Endothelial cell (in vitro differentiated cells): ENCODE measurements at places on chromosomes 5 and 9.

DNA sequence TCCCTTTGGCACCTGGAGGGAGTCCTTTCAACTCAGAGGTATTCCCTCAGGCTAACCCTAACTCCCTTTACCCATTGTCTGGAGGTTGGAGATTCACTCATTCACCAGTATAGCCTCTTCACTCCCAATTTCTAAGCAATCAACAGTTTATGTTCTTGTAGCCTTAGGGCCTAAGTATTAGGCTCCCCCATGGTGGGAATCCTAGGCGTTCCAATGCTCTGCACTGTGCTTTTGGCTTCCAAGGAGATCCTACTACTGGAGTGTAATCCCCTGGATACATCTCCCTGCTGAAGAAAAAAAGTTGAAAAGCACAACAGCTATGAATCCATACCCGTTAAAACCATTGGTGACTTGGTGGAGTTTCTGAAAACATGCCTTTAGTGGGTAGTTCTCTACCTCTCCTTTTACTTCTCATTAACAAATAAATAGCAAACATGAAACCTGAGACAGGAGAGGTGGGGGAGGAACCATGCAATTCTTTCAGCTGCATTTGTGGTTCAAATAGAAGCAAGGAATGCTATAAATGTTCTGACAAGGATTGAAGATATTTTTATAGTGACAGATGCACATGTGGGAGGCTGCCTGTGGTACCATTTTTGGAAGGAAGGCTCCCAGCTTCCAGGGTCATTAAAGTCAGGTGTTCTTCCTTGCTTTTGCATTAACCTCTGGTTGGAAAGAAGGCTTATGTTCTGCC lies 397.1 kb downstream of the DMAC1 start:
- no peak for DNase-seq

DNA sequence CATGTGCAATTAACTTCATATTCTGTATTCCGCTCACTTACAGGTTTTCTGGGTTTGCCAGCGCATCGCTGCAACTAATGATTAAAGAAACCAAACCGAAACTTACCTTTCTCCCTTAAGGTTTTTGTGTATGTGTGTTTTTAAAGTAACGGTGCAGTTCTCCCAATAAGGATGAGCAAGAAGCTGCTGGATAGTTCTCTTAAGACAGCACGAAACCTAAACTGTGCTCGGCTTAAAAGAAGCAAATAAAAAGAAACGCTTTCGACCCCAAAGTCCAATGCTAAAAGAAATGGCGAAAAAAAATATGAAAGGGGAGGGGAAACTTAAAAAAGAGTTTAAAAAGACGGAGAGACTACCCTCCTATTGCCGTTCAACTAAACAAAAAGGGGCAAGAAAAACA lies 340 bp downstream of the ELAVL2 start:
- no peak for DNase-seq

GRCh38 chr5:113161806-113162205 lies 185.2 kb downstream of the DCP2 start:
- DNase-seq, result no peak

DNA sequence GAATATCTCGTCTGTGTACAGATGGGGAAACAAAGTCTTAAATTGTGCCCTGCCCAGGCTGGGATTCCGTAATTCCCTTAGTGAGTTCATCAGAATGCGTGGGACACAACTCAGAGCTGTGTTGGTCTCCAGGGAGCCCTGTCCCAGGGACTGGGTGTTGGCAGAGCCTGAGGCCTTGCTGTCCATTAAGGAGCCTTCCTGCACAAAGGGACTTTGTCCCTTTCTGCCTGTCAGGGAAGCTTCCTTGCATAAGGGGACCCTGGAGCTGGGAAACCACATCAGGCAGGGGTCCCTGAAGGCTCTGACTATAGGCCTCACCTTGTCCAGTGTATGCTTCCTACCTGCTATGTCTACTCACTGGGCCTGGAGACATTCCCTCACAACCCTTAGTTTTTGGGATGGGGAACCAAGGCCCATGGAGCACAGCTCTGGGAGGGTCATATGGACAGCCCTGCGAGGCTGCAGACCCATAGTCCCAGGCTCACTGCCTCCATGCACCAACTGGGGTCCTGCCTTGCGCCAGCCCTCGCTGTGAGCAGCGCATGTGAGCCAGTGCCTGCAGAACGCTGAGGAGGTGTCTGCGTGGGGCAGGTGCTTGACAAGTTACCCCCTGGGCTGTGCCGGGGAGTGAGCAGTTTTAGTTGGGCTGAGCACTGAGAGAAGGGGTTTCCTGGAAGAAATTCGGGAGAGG lies 1.6 kb downstream of the CARD19 start:
- DNase-seq, result no peak

DNA sequence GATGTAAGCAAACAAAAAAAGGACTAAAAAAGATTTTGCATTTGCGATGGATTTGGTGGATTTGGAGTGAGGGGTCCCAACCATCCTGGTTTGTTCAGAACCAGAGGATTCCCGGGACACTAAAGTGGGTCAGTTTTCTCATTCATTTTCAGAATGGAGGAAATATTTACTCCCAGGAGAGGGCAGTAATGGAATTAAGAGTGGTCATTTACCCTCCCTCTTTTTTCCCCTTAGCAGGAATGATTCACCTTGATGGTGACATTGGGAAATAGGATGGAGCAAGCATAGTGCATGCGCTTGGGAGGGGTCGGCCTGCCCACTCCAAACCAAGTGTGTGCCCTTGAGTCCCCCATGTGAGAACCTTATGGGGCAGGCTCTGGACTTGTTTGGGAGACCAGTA lies 164.2 kb upstream of the PUM3 start:
- DNase-seq, result no peak

DNA sequence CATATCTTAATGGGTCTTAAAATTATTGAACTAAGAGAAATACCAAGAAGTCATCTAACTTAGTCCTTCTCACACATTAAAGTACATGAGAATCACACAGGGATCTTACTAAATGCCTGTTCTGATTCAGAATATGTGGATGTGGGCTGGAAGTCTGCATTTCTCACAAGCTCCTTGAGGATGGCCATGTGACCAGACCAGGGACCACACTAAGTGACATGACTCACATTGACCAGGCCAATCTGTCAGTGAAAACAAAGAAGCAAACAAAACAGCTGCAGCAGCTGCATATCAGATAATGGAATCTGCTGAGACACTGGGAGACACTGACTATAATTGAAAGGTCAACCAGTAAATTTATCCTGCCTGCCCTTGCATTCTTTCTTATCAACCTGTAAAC lies 110.5 kb downstream of the ADAMTS12 start:
- no peak for DNase-seq

DNA sequence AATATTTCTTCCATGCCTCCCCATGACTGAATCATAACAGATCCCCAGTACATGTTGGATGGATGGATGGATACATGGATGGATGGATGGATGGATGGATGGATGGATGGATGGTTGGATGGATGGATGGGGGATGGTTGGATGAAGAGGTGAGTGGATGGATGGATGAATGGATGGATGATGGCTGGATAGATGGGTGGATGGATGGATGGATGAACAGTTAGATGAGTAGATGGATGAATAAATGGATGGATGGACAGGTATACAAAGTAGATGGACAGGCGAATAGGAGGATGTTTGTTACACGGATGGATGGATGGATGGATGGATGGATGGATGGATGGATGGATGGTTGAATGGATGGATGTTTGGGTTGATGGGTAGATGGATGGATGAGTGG lies 120.0 kb upstream of the HAND1 start:
- no peak for DNase-seq

GRCh38 chr5:146540414-146540813 lies 24.4 kb upstream of the GPR151 start:
- DNase-seq, result no peak

DNA sequence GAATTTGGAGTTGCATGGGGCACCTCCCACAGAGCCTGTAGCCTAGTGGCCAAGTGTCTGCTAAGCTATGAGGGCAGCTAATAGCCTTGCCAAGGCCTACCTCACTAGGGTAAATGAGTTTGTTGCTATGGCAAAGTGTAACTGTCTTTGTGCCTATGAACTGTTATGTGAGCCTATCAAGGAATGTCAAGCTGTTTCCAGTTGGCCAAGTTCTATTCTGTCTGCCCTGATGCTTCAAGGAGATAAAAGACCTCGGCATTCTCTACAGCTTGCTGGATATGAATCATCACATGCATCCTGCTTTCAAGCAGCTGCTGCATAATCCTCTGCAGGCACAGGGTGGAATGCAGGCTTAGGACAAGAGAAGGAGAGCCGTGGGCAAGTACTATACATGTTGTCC lies 69.8 kb upstream of the CCDC112 start:
- peak; percentile 12 for DNase-seq

DNA sequence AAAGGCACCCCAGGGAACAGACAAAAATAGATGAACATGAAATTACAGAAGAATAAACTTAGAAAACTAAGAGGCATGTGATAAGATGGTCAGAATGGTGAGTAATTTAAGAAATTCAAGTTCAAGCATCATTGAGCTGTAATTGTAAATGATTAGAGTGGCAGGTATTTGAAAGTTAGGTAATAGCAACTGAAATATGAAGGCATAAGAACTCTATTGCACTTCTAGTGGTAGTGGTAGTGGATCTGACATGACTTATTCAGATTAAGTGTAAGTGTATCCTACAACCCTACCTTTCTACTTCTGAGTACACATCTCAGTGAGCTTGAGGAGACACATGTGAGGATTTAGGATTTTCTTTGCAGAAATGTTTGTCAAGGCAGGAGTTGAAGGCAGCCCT lies 192.9 kb upstream of the RIOK2 start:
- no peak for DNase-seq

- no peak for DNase-seq
These were observed 58.3 kb upstream of the CPEB4 start for GRCh38 chr5:173829826-173830225.

DNA sequence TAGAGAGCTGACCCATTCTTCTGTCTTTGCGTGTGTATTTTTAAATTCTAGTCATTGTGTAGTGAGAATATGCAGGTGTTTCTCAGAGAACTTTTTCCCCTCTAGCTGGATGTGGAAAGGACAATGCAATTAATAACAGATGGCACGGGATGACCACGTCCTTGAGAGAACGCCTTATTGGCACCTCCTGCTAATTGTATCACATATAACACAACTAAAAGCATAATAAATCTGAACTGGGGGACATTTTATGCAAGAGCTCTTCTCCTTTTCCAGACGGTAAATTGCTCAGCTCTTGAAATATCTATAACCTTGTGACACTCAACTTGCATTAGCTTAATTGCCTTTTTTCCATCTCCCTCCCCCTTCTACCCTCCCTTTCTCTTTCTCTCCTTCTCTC lies 62.9 kb upstream of the IZUMO3 start:
- no peak for DNase-seq

DNA sequence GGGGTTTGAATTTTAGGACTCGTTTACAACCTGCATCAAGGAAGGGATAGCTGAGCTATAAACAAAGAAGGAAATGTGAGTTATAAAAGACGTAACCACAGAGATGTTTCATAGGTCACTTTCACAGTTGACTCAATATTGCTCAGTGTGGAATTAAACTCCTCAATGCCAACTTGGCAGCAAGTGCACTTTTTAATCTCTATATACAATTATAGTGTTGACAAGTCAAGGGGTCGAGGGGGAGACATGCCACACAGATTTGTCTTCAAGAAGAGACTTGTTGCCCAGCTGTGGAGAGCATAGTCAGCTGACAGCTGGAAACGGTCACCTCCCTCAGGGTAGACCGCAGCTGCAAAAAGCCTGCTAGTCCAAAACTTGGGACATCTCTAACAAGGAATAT lies 163.4 kb upstream of the DMAC1 start:
- no peak for DNase-seq

- DNase-seq, result no peak
These were observed 291.8 kb downstream of the SLIT3 start for GRCh38 chr5:169009123-169009522.

DNA sequence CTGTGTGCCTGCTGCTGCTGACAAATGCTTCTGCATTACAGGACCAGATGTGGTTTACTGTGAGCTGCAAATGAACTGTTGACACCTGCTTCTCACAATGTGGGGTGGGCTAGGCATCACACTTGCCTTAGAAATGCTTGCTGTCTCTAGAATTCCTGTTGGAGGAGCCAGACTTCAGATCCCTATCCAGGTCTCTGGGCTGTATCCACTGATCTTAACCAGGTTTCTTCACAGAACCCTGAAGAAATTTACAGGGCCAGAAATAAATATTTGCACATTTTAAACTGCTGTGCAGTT lies 255.4 kb downstream of the FAM114A2 start:
- DNase-seq, result no peak

DNA sequence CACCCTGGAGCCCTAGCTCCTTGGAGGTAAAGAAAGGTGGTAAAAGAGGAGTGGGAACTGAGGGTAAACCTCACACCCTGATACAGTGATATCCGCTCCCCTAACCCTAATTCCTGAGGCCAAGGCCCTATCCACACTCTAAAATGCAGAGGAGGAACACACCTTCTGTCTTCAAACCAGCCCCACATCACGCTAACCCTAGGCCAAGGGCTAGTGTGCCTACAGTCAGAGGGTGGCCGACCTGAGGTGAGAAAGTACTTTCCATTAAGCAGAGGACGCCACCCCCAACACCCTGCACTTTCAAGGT lies 590 bp downstream of the HDAC3 start:
- no peak for DNase-seq

DNA sequence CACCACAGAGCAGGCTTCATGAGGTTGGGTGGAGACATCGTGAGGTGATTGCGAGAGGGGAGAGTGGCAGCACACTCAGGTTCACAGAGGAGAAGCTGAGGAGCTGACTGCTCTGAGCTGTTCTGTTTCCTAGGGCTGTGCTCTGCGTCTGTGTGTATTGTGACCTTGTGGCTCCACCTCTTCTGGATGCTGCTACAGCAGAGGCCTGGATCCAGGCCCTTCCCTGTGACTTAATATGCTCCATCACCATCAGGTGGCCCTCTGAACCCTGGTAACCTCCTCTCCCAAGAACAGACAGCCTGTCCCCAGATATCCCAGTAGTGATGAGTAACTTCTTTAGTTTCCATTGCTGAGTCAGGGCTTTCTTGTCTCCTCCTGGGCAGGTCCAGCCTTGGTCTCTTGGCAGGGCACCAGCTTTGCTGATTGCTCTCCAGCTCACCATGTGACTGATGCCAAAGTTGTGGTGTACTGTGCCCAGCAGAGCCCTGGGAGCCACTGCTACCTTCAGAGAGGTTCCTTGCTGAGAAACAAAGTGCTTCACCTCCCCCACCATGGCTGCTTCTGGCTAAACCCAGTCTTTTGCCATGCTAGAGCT lies 212.8 kb upstream of the CHD1 start:
- DNase-seq, result no peak

DNA sequence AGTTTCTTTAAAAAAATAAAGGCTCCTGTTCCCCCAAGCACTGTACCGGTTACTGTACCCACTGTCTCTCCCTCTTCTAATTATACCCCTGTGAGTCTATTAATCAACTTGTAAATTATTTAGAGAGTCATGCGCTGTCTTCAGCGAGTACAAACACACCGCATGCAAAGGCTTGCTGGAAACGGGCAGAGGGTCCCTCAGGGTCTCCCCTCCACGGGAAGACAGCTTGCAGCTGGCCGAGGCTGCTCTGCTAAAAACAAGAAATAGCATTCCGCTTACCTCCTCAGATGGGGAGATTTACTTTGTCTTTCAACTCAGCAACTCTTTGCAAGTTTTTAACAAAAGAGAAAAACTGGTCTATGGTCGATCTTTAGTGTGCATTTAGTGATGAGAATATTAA lies 71.8 kb downstream of the AK8 start:
- DNase-seq, result no peak

GRCh38 chr5:54743581-54743980 lies 226.0 kb downstream of the SNX18 start:
- DNase-seq, result no peak
